ENCODE measurements at places on chromosomes 3 and 15.

DNA sequence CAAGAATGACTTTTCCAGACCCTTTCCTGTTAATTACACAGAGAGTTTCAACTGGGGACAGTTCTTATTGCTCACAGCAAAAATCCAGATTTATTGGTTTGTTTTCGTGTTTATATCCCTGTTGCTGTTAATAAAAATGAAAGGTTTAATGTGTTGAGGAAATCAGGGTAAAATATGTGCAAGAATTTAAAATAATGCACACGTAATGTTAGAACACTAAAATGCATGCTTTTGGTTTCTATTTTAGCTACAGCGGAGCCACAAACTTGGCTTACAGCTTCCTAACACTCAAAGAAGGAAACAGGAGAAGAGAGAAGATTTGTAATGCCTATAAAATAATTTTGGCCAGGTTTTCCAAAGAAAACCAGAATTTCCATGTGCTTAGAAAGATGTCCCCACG is 62.7 kb downstream of the CASR start:
- no peak for DNase-seq

GRCh38 chr3:183357564-183358079 is 70.8 kb downstream of the MCF2L2 start:
- no peak for DNase-seq

DNA sequence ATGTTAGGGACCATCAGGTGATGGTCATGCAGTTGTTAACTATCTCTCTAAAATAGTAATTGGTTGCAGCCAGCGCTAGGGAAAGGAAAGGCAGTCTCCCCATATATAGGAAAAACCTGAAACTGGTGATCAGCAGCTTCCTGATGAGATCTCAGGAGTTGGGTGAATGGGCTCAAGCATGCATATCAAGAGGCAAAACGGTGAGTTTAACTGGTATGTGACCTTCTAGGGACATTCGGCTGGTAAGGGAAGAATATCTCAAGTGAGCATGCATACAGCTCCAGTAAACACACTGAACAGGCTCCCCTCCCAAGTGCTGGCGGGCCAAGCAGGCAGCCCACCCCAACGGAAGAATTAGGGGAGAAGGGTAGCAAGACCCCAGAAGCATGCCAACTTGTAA is 49.3 kb upstream of the ROBO2 start:
- DNase-seq = no peak

DNA sequence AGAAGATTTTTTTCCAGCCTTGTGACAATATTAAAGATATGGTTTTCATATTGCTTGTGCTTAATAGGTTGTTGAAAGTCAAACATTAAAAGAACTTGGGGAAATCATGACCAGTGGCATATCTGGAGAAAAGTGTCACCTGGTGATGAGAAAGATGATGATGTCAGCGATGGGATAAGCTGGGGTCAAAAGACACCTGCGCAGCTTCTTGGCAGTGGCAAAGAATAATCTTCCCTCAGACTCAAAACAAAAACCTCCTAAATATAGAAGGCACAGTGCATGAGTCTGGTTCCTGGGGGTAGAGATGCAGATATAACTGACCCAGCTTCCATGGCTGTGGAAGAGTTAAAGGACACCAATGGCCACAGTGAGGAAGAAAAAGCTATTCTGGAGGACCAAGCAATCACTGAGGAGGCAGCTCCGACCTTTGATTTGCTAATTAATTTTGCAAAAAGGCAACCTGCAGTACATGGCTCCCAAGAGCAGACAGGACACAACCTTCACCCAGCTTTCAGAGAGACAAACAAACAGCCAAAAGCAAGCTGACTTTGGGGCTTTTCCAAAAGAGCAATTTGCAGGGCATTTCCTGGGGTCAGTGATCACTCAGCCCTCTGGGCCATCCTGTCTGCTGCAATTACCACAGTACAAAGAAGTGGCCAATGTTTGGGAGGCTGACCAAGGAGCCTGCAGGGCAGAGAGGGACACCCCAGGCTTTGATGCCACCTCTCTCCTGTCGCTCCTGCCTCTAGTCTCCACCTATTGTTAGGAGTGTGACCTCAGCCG is 17.6 kb upstream of the SEMA5B start:
- DNase-seq = no peak

- DNase-seq = no peak
Observed at GRCh38 chr3:194738254-194739093, 52.8 kb downstream of the FAM43A start.

DNA sequence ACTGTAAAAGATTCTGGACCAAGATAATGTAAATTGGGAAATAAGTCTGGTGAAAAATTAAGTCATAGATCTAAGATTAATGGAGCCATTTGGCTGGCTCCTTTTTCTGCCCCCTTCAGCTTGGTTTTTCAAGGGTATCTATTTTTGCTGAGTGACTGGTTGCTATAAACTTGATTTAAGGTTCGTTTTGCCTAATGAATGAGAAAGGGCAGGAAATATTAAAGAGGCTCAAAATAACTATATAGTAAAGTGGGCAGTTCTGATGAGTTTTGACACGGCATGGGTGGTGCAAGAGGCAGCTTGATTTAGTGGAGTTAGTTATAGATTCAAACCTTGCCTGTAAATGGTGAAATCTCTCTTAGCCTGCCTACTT is 140.7 kb downstream of the STAC start:
- no peak for DNase-seq

All from ecto neural progenitor cell (in vitro differentiated cells).